ENCODE measurements at places on chromosomes 7 and 10.

DNA sequence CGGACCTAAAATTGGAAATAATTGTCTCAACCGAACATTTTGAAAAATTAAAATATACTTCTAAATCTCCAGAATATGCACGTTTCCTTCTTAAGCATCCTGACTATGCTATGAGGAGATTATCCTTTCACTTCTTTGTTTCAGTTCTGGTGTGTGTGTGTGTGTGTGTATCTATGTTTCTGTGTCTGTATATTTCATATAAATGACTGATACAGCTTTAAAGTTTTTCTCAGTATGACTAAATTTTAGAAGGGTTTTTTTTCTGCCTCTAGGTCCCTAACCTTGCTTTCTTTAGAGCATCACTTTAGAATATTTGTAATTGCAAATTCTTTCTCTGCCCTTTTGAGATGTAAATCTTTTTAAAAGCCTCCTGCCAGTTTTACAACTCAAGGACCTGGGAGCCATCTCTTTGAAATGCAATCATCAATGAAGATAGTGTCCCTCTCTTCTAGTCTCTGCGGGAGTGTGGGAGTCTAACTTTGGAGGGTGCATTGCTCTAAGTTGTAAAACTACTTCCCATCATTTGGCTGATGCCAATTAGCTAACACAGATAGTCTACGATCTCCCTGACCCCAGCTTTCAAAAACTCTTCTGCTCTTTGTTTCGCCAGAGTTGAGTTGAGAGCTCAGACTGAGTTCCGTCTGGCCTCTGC lies 782.0 kb upstream of the ZWINT start:
- no peak for DNase-seq

- no peak for DNase-seq
Observed at GRCh38 chr7:121505540-121506182, 109.6 kb upstream of the FAM3C start.

GRCh38 chr7:31129067-31129466 lies 77.0 kb downstream of the ADCYAP1R1 start:
- no peak for DNase-seq

GRCh38 chr10:58282615-58283014 lies 13.7 kb downstream of the CISD1 start:
- DNase-seq = no peak

- no peak for DNase-seq
Observed at GRCh38 chr7:135508883-135509588, 866 bp downstream of the CNOT4 start.

GRCh38 chr7:47247132-47247531 lies 334.8 kb downstream of the TNS3 start:
- DNase-seq = no peak

GRCh38 chr10:128907155-128907941 lies 559.7 kb upstream of the MGMT start:
- no peak for DNase-seq

DNA sequence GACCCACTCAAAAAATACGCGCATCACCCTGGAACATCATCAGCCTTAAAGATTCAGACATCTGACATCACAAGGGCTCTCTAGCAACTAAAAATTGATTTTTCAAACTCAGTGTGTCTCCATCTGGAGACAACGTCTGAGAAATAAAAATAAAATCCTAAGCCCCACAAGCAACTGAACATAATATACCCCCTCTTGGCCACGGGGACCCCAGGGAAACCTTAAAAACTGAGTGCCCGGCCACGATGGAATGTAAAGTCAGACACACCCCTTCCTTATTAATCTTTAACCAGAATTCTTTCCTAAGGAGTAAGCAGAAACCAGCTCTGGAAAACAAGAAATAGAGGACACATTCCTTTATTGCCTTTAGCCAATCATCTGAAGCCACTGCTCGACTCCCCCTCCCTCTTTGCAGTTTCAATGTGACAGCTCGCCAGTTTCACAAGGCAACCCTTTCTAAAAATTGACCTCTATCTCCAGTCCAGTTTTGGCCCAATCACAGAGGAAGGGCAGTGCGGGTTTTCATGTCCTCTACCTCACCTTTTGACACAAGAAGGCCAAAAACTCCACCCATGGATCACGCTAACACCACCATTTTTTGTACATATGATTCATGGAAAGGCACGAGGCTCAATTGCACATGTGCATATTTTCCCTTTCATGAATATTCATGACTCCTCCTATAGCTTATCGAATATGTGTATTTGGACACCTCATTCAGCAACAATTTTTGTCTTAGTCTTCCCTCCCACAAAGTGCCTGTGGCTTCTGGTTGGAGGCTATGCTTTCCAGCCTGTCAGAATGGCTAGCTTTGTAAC lies 24.2 kb downstream of the IFIT3 start:
- DNase-seq = no peak

GRCh38 chr7:80588591-80588990 lies 49.9 kb upstream of the CD36 start:
- DNase-seq = no peak

DNA sequence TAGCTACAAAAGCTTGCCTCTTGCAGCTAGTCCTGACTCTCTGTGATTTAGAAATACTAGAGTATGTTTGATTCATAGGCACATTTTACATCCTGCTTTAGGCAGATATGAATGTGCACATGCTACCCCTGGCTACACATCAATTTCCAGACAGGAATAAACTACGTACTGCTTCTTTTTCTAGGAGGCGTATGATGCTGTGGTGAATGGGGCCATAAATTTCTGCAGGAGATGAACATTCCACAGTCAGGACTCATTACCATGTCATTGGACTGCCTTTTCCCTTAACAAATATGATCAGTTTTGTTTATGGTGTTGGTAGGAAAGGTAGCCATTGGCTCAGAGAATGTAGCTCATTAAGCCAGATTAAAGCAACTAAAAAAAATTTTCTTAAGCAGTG lies 50.1 kb upstream of the IFRD1 start:
- DNase-seq = no peak

DNA sequence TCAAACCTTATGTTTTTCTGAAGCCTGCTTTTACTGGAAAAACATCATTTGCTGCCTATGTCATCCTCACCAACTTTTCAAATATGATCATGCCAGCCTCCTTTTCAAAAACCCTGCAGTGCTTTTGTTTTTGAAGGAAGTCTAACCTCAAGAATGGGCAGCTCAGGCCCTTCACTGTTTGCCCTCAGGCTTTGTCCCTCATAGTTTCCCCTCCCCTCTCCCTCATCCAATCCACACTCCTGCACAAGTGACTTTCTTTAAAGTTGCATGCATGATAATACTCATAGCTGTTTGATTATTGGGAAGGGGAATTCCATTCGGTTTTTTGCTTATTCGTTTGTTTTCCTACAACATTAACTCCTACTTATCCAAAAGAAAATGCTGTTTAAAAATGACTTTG lies 219.4 kb downstream of the SEMA3E start:
- DNase-seq = no peak

DNA sequence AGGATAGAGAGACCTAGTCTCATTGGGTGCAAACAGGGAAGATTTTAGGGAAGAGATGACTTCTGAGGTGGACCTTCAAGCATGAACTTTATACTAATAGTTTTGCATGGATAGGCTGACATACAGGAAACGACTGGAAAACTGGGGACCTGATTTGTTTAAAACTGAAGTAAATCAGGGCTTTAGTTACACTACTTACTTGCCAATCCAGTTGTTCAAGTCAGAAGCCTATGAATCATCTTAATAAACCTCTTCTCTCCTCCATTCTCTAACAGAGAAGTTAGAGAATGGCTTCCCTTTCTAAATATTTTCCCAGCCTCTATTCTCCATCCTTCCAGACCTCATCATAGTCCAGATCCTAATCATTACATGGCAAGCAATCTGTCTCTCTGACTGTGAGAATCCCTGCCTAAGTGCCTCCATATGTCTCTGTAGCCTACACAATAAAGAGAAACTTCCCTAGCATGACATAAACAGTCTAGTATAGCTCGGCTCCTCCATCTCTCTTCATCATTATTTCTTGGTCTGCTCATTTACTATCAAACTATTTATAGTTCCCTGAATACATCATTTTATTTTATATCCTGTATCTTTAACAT lies 55.8 kb downstream of the PRKG1 start:
- no peak for DNase-seq

GRCh38 chr10:26386781-26387180 lies 51.4 kb upstream of the APBB1IP start:
- no peak for DNase-seq

DNA sequence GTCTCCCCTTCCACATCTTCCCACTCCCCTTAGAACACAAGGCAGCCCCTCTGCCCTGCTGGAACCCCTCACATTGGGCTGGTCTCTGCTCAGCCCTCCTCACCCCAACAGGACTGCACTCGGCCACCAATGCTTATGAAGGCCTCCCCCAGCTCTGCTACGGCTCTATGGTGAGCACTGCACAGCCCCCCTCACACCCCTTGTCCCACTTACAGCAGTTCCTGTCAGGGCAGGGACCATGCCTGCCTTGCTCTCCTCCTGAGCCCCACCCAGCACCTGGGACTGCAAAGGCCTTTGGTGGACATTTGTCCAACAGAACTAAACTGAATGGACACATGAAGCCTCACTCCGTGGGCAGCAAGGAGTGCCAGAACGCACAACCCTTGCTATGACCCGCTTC lies 171.9 kb downstream of the GRID1 start:
- no peak for DNase-seq

- DNase-seq = no peak
Observed at GRCh38 chr7:112204499-112205342, 1.5 kb downstream of the DOCK4 start.

DNA sequence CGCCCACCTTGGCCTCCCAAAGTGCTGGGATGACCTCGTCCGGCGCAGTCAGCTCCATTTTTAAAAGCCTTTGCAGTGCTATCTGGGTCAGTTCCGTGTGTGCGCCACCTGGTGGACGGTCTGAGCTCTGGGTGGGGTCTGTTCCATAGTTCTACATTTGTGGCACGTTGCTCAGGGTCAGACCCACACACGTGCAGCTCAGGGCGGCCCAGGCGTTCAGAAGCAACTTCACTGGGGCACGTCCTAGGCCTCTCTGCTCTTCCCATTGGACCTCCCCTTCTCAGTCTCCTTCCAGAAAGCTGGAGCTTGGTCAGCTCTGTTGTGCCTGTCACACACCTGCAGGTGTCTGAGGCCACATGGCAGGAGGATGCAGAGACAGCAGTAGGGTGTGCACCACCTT lies 137.9 kb downstream of the DNAJB6 start:
- no peak for DNase-seq

- DNase-seq = no peak
Observed at GRCh38 chr7:71135663-71136062, 3.7 kb downstream of the GALNT17 start.

DNA sequence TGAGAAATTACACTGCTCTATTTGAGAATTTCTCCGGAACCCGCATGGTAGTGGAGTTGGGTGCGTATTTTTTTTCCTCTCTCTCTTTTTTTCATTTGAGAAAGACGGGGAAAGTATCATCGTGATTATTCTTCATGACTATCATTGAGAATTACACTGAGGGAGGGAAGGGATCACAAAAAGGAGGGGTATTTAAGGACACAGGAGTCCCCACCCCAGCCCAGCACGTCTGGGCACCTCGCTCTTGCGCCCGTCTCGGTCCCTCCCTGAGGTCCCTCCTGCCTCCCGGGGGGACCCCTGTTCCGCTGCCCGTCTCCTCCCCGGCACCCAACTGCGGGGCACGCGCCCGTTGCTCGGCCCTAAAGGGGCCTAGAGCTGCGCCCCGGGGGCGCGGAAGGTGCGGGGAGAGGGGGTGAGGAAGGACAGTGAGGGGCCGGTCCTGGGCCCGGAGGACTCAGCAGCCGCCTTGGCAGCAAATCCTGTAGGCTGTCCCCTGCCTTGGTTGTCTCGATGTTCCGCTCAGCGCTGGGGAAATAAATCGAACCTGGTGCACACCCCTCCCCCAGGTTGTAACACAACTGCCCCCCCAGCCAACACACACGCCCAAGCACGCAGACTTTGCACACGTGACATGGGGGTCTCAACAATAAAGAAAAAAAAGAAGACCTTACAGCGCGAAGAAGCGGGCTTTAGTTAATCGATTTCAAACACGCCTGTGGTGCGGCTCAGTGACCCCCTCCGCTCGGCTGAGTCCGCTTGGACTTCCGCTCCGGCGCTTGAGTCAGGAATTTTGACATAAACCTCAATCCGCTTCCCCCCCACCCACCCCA lies 18.6 kb upstream of the GATA3 start:
- DNase-seq = no peak

GRCh38 chr10:79488336-79488735 lies 24.0 kb upstream of the EIF5AL1 start:
- DNase-seq = no peak

GRCh38 chr10:75771606-75772005 lies 340.2 kb downstream of the LRMDA start:
- no peak for DNase-seq

DNA sequence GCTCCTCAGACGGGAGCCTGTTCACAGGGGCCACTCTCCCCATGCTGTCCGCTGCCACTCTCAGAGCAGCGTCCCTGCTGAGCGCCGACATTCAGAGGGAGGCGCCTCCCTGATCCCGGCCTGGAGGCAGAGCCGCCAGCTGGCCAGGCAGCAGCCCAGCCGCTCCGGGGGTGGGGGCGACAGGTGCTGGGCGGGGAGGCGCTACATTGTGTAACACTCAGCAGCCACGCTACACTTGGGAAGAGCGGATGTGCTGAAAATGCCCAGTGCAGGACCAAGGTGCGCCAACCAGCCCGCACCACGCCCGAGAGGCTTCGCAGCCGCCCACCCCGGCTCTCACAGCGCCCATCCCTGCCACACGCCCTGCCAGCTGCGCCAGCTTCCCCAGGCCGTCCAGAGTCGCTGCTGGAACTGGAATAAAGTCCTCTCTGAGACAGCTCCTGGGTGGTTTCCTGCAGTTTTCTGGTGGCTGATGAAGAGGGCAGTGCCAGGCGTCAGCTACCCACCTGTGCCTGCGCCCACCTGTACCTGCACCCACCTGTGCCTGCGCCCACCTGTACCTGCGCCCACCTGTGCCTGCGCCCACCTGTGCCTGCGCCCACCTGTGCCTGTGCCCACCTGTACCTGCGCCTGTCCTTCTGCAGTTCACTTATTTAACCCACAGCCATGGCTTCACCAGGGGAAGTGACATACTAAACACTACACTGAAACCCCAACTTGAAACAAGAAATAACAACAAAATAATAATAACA lies 25.7 kb downstream of the STK32C start:
- DNase-seq = no peak

GRCh38 chr10:92014620-92015019 lies 91.0 kb downstream of the BTAF1 start:
- no peak for DNase-seq

DNA sequence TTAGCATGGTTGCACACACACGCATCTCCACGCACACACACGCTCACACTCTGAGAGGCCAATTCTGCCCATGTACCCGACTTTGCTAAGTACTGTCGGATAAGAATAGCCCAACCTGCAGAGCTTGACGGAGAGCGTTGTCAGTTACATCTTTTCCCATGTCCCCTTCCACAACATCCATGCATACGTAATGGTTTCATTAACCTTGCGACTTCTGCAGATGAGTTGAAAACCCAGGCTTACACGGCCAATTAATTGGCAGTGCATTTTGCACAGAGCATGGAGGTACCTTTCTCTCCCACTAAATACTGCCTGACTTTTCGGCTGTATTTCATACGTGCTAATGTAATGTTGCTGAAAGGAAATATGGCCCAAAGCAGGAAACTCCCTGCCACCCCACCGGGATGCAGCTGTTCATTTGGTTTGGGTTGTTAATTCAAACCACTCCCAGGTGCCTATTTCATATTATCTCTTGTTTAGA lies 291.2 kb upstream of the HABP2 start:
- DNase-seq = no peak

Data from nucleus accumbens (tissue), 56 donors.